ENCODE measurements at places on chromosomes 7 and 10.
A peak's percentile ranks its signal among the peaks of the same experiment; 100 is the strongest.

DNA sequence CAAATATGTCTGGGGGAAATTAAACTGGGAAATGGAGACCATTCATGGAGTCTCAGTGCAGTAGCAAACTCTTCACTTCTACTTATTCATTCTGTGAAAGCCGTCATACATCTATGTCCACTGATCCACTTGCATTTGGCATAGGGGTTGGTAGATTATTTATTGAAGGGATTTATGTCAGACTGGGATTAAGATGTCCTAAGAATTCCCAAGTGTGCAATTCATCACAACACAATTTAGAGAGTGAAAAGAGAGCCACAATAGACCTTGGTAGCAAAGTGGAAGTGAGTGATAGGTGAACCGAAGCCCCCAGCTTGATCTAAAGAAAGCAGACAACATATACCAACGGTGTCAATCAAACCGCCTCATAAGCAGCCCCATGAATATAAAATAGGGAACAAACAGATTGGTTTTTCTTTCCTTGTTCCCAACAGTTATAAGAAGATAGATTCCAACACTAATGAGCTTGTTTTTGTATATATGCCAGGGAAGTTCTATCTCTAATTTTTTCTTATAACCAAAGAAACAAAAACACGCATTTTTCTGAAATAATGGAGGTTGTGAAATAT is 234.3 kb downstream of the CACNA2D1 start:
- no peak for DNase-seq

GRCh38 chr7:107615910-107616680 is 36.0 kb downstream of the BCAP29 start:
- no peak for DNase-seq

GRCh38 chr10:74637685-74638084 is 188.7 kb upstream of the KAT6B start:
- DNase-seq, result no peak

- no peak for DNase-seq
Measured at GRCh38 chr10:51768886-51769465, 69.6 kb upstream of the CSTF2T start.

DNA sequence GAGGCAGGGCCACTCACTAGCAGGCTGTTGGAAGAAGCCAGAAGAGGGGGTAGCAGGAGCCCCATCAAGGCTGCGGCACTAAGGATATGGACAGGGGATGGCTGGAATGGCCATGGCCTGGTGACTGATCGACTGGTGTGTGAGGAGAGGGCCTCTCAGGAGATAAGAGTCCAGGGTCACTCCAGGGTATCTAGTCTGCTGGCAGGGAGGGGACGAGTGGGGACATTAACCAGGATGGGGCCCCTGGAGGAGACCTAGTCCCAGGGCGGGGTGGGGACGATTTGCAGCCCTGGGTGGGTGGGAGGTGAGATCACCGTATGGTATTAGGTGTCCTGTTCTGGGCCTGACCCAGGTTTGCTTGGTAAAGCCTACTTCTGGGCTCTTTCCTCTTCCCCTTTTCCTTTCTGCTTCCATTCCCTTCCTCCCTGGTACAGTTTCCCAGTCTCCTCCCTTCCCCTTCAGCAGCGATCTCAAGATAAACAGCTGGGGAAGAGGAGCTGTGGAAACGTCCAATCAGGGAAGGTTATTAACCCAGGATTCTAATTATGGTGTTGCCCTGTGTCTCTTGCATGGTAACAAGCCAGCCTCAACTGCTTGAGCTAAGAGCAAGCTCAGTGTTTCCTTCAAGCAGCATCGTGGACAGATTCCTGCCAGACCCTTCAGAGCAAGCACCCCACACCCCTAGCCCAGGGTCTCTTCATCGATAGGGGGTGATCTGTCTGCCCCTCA is 233.2 kb downstream of the RPS24 start:
- no peak for DNase-seq

- peak; percentile 46 for DNase-seq
Measured at GRCh38 chr10:62818426-62819011, 2.4 kb upstream of the EGR2 start.

DNA sequence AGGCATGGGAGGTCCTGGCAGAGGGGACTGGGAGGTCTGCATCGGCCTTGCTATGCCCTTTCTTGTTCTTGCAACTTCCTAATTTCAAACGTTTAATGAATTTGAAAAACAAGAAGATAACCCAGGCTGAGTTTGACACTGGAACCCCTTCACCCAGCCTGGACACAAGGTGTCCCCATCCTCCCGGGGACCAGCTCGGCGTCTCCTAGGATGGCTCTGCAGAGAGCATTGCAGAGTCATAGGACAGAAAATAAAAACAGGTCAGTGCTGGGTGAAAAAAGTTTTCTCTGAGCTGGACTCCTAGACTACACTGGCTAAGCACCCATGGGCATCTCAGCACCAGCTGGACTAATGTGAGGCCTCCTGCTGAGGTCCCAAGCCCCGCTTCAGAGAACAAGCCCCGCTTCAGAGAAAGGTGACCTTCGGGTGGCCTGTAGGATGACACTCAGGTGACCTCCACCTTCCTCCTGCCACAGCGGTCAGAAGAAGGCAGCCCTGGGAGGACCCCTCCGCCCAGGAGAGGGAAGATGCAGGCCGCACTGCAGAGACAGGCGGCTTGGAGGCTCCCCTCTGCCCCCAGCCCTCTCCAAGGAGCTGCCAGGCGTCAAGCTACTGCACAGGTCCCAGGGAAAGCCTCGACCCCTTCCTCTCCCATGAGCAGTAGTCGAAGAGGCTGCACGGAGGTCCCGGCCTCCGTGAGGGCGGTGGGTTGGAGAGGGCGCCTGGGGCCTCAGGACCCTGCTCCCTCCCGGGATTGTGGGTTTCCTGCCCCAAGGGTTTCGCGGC is 9.3 kb upstream of the UNCX start:
- DNase-seq, result no peak

- peak; percentile 78 for DNase-seq
Measured at GRCh38 chr7:43658718-43659548, 70.4 kb downstream of the COA1 start.

DNA sequence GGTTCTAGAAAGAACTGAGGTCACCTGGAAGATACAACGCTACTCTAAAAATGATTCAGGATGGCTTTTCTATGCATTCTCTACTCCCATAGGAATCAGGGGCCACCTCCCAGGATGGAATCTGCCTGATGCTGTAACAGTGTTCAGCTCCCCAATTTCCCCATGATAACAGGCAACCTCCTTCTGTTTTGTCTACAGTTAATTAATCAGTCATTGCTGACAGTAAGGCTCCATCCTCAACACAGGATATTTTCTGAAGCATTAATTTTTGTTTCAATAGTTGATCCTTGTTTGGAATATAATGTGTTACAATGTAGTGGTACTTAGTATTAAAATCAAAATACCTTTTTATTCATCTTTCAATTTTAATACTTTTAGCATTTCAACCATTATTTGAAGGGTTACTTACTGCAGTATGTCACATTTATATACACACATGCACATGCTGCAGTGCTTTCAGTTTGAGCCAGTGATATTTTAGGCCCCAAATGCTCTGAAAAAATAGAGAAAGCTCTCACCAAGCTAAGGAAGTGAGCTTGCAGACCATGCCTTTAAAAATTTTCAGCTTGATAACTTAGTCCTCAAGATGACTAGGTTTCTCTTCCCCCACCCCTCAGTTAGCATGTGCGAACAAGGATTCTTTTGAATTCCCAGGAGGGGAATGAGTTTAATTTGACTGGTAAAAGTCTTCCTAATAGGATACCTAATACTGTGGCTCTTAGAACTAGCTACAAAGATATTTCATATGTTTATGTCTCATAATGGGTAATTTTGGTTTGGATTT is 592 bp upstream of the PIK3CG start:
- DNase-seq, result no peak

- DNase-seq, result no peak
Measured at GRCh38 chr7:54419209-54419608, 123.0 kb upstream of the VSTM2A start.

DNA sequence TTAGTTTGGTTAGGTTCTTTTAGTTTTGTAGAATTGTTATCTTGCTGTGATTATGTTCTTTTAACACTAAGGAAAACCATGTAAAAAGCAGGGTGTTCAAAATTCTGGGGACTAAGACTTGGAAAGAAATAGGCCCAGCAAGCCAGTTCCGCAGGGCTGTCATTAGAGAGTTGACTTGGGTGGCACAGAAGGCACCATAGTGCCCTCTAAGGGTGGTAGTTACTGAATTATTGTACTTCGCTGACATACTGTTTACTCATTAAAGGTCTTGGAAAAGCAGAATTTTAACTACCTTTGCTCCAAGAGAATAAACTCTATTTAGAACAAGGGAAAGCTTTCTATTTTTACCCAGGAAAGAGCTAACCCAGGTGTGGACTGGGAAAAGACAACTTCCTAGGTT is 86.5 kb downstream of the OTUD1 start:
- peak; percentile 48 for DNase-seq

DNA sequence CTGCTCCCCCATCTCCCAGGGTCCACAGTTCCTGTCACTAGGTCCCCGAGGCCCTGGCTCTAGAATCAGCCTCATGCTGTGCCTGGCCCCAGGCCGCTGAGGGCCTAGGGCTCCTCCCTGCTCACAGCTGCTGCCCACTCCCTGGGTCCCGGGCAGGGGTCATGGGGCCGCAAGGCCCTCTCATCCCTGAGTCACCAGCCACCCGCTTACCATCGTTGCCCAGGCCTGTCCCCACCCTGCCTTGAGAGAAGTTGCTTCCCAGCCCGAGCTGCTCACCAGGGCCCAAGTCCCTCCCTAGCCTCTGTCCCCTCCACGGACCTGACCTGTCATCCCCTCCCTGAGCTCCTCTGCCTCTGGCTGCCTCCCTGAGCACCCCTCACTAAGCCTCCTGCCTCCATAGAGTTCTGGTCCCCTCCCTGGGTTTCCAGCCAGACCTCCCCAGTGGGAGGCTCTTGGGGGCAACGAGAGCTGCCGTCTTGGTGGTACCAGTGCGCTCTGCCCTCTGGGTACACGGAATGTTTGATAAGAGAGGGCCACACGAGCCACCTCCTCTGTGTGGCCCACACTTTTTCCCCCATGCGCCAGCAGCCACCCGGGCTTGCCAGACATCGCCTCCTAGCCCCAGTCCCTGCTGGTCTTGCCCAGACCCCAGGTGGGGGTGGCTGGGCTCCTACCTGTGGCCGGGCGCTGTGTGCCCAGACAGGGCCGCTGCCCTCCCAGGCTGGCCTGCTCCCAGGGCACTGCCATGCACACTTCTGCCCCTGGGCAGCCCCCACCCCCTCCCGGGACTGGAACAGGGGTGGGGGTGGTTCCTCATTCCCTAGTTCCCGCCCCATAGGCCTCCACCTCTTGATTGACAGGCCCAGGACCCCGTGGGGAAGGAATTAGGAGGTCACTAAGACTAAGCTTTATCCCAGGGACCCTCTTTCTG is 21.3 kb downstream of the MLXIPL start:
- DNase-seq, result no peak

- DNase-seq, result no peak
Measured at GRCh38 chr7:150803161-150803860, 2.7 kb downstream of the TMEM176A start.

- DNase-seq, result no peak
Measured at GRCh38 chr7:154743206-154743605, 259.7 kb downstream of the PAXIP1 start.

DNA sequence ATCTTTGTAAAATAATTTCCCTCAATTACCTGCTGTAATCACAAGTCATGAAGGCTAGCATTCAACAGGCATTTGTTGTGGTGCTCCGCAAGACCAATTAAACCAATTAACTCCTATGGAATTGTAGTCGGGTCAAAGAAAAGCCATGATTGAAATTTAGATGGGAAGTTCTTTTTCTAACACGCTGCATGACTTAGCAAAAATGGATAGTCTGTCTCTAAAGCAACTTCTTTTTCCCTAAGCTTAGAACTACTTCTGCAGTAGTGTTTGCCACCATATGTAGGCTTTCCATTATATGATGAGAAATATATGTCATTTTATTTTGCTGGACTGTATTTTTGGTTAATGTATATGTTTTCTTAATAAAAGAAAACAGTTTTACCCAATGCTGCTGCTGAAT is 119.1 kb downstream of the TSPAN12 start:
- DNase-seq, result no peak

- DNase-seq, result no peak
Measured at GRCh38 chr7:81776948-81777630, 7.2 kb upstream of the HGF start.

DNA sequence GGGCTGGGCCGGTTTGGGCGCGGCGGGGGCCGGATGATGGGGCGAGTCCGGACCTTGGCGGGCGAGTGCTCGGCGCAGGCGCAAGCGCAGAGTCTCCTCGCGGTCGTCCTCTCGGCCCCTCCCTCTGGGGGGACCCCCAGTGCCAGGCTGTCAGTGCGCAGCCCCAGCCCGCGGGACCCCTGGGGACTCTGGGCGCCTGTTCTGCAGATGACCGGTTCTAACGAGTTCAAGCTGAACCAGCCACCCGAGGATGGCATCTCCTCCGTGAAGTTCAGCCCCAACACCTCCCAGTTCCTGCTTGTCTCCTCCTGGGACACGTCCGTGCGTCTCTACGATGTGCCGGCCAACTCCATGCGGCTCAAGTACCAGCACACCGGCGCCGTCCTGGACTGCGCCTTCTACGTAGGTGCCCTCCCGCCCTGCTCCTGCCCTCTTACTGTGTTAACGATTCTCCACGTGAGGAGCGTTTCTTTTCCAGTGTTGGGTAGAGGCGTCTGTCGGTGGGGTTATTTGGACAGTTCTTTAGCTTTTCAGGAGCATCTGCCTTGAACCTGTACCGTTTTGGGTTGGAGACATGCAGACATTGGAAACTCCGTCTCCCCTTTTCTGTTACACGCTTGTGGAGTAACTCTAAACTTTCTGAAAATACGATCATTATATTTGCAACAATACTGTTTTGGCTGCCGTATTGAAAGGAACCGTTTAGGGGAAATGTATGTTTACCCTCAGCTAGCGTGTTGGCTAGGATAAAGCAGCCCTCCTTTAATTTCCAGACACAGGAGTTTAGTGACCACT is 706 bp downstream of the BUB3 start:
- DNase-seq, result peak; percentile 80

GRCh38 chr10:5959142-5959541 is 18.2 kb downstream of the IL15RA start:
- DNase-seq, result no peak

DNA sequence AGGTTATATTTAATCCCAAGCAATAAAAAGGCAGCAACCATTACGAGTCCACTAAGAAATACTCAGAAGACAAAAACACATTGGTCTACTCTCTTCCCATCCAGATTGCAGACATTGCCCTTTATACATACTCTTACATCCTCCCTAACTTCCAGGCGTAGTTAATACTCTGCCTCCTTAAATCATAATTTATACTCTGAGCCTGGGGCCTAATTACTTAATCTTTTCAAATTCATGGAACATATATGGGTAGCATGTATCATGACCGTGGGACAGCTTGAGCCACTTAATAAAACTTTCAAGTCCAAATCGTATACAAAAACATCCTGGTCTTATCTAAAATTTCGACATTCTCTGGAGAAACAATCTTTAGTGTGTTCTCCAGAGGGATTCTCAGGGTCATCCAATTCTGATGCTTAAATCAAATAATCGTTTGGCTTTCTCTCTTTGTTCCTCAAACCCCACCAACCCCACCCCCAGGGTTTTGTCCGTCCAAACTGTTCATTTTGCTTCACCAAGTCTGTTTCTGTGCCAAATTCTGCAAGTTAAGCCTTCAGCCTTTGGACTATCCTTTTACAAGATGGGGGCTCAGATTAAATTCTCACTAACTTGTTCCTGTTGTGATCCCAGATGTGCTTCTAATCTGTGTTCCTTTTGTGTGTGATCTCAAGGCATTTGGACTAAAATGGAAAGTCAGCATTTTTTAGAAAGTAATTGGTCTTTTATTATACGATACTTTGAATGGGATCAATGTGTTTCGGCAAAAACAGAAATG is 86.4 kb downstream of the ADAM12 start:
- no peak for DNase-seq
